ENCODE measurements at places on chromosomes 2 and 18.

GRCh38 chr18:13353084-13353823, 134.7 kb downstream of the LDLRAD4 start:
- DNase-seq, result no peak

GRCh38 chr2:159591221-159591620, 25.1 kb downstream of the BAZ2B start:
- DNase-seq, result no peak

- no peak for DNase-seq
Observed at GRCh38 chr2:19865151-19865550, 36.6 kb downstream of the TTC32 start.

DNA sequence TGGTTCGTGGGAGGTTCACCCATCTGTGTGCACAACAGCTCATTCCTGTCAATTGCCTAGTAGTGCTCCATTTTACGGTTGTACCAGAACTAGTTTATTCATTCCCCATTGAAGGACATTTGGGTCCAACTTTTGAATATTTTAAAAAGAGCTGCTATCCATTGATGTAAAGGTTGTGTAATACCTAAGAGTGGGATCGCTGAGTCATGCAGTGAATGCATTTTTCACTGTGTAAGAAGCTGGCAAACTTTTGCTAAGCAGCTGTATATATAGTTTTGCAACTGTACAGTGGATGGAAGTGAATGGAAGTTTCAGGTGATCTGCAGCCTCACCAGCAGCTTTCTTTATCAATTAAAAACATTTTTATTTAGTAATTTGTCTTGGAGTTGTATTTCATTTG, 104.5 kb downstream of the DCDC2C start:
- no peak for DNase-seq

- DNase-seq, result no peak
Observed at GRCh38 chr2:76073992-76074604, 363.4 kb upstream of the GCFC2 start.

DNA sequence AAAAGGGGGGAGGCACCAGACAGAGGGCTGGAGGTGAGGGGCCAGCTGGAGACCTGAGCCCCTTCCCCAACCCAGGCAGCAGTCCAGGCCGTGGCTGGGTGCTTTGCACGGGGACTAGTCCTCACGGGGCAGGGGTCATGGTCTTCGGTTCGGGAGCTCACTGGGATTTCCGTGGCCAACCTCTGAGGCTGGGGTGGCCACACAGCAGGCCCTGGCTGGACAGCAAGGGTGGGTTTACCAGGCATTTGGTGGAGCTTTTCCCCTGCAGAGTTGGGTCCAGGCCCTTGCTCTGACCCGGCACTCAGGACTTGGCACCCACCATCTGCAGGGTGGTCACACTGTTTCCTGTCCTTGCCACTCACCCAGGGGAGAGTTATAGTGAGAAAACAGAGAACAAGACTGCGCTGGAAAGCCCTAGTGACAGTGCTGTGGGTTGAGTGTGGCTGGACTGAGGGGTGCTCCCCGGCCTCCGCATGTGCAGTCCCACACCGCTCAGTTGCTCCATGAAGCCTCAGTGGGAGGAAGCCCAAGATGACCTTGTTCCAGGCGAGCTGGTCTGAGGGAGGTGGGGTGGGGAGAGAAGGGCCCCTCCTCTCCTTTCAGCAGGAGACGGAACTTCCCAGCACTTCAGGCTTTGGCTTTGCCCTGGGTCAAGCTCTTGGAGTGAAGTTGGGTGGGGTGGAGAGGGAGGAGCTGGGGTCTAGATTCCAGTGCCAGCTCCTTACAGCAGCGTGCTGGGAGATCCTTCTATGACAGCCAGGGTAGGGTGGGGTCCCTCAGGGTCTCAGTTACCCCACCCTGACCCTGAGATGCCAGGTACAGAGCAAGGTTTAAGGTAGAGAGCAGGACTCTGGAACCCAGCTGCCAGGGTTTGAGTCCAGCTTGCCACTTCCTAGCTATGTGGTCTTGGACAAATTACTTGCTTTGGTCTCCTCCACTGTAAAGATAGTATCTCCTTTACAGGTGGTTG, 219.8 kb downstream of the DYSF start:
- DNase-seq, result no peak

GRCh38 chr2:9548506-9548905, 7.1 kb downstream of the ADAM17 start:
- no peak for DNase-seq

DNA sequence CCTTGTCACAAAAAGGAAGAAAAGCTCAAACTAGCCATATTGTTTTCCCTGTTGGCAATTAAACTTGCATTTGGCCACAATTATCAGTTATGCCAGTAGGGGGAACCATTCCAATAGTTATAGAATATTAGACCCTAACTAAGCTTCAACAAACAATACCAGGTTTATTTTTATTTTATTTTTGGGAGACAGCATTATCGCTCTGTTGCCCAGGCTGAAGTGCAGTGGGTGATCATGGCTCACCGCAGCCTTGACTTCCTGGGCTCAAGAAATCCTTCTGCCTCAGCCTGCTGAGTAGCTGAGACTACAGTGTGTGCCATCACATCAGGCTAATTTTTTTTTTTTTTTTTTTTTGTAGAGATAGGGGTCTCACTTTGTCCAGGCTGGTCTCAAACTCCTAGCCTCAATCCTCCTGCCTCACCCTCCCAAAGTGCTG, 102.1 kb downstream of the ATAD2B start:
- peak; percentile 39 for DNase-seq

GRCh38 chr2:203080447-203081045, 65.9 kb downstream of the NBEAL1 start:
- DNase-seq, result no peak

GRCh38 chr2:54000122-54000521, 29.3 kb upstream of the PSME4 start:
- no peak for DNase-seq

DNA sequence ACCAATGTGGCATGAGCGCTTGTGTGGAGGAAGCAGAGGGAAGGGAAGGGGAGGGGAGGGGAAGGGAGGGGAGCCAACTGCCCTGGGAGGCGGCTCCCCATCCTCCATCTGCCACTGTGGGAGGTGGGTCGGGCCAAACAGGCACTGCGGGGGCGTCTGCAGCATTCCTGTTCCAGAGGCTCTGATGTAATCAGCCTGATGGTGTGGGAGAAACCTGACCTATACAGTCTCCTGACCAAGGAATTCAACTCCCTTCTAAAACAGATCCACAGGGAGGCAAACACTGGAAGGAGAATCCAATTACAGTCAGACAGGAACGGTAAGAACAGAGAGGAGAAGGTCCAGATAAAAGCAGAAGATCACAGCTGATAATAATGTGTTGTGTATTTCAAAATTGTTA, 88.8 kb downstream of the CD8B2 start:
- no peak for DNase-seq

DNA sequence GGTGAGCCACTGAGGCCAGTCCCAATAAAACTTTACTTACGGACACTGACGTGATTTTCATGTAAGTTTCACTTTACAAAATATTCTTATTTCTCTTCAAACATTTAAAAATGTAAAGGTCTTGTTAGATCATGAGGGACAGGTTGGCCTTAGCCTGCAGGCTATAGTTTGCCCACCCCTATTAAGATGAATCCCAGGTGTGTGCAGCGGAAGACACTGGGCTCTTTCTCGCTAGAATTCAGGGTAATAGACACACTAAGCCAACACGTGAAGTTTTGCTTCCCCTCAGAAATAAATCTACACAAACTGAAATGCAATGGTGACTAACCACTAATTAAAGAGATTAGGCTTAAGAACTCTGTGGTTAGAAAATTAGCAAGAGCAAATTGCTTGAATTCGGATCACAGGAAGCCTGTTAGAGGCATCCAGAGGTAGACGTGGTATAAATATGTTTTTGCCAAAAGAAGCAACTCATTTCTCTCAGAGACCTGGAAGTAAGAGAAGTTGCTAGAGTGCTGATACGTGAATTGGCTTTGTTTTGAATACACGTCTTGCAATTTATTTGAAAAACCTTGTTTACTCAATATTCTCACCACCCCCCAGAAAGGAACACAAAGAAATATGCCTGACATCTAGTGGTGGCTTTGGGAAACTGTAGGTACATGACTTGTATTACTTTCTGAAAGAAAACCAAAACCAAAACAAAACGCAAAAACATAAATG, 151.6 kb downstream of the DTNB start:
- peak; percentile 65 for DNase-seq

DNA sequence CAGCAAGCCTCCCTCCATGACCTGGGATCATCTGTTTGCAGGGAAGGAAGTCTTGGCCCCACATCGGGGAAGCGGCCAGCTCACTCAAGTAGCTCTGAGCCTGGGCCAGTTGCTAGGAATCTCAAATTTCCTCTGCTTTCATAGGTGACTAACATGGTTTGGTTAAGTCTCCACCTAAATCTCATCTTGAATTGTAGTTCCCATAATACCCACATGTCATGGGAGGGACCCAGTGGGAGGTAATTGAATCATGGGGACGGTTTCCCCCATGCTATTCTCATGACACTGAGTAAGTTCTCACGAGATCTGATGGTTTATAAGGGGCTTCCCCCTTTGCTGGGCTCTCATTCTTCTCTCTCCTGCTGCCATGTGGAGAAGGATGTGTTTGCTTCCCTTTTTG, 75.2 kb downstream of the LBH start:
- DNase-seq, result no peak

- DNase-seq, result no peak
Observed at GRCh38 chr18:58064406-58064998, 20.5 kb downstream of the NEDD4L start.

- DNase-seq, result no peak
Observed at GRCh38 chr2:46950314-46950713, 34.7 kb upstream of the MCFD2 start.

DNA sequence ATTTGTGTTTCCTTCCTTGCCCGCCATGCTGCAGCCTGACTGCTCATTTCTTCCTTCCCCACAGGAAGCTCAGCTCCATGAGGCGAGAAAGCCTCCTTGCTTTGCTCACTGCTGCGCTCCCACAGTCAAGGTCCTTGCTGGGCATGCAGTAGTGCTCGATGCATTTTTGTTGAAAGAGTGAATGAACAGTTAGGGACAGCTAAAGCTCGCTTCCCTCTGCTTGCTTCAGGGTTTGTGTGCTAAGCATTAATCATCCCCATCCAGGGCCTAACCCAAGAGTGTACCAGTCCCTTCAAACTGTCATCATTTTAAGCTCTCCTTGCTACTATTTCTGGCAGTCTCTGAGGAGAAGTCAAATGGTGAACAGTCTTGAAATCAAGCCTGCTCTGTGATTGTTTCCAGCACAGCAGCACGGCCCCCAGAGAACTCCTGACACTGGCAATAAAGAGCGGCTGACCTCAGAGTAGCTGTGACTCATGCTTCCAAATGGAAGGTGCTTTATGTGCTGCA, 171.7 kb upstream of the SOX11 start:
- DNase-seq, result no peak

- no peak for DNase-seq
Observed at GRCh38 chr18:49168281-49168985, 217.7 kb upstream of the SMAD7 start.

GRCh38 chr2:120203251-120204021, 19.8 kb downstream of the TMEM185B start:
- no peak for DNase-seq

DNA sequence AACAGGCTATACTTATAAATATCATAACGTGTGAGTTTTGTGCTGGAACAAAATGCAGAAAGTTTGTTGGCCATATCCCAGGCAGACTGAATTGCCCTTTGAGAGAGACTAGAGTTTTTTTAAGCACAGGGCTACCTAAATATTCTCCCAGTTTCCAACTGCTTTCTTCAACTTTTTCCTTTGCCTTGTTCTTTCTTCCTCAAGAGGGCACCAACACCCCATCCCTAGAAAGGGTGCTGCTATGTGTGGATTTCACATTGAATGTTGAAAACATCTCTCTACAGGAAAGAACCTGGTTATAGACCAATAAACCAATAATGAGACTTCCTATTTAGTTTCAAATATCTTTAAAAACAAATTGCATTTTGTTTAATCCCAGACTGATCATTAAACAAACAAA, 87.9 kb downstream of the ICOS start:
- DNase-seq, result no peak

DNA sequence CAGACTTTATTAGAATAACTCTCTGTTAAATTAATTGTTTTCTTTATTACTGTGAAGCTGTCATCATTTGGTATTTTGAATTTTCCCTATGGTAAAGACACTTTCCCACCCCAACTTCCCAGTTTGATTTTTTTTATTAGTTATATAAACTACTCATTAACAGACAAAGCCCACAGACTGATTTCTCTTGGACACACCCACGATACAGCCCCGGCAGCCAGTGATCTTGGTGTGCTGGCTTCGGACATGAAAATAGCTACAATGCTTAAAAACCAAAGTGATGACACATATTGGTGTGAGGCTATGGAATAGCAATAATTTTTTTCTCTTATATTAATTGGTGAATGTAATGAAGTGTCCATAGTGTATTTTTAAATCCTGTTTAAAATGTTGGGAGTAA, 225.4 kb upstream of the SIX3 start:
- no peak for DNase-seq

GRCh38 chr18:54296062-54296461, 26.7 kb downstream of the POLI start:
- no peak for DNase-seq

- DNase-seq, result no peak
Observed at GRCh38 chr2:236733156-236733555, 163.5 kb downstream of the ACKR3 start.

DNA sequence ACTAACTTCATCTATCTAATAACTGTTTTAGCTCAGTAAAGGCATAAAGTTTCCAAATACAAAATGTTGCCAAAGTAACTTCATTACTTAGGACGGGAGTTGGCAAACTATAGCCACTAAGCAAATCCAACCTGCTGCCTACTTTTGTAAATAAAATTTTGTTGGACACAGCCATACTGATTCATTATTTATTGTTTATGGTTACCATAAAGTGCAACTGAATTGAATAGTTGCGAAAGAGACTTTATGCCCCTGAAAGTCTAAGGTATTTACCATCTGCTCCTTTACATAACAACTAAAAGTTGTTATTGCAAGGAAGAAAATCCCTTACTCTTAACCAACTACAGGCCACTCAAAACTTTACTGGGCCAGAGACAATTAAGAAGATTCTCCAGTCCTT, 256.7 kb upstream of the RBBP8 start:
- no peak for DNase-seq

GRCh38 chr2:173929441-173929840, 35.7 kb downstream of the SP3 start:
- no peak for DNase-seq
